Stimulated activated CD8-positive, alpha-beta memory T cell treated with anti-CD3 and anti-CD28 coated beads, Interleukin-7, amount 100 ng/mL, for 1 hour (primary cell): ENCODE measurements at places on chromosomes 4 and X.
A peak's percentile ranks its signal among the peaks of the same experiment; 100 is the strongest.

DNA sequence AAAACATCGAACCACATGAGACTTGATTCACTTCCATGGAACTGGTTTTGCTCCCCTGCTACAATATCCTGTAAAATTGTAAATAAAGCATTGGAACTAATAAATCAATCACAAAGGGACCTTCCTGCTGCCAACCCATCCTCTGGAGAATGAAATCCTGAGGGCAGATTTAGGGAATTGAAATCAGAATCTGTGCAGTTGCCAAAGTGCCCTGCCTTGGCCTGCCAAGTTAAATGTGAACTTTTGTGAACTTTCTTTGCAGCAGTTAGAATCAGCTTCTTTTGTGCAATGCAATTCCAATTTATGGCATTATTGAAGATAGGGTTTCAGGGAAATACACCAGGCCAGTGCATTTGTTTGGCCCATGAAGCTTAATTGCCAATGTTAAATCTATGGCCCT, 263.1 kb downstream of the PTTG2 start:
- no peak for DNase-seq

DNA sequence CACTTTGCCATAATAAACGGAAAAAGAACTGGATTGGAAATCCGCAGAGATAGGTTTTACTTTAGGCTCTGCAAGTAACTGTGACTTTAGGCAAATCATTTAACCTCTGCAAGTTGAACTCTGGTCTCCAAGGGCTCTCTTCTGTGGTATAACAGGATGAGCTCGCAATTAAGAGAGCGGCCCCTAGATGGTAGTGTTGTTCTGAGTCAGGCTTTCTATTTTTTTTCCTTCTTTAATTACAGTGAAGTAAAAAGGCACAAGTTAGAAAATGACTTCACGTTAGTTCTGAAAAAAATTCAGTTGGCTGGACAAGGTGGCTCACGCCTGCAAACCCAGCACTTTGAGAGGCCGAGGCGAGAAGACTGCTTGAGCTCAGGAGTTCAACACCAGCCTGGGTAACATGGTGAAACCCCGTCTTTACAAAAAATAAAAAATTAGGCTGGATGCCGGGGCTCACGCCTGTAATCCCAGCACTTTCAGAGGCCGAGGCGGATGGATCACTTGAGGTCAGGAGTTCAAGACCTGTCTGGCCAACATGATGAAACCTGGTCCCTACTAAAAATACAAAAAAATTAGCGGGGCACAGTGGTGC, 18.0 kb downstream of the RPS3A start:
- peak; percentile 4 for DNase-seq

- no peak for DNase-seq
These were observed 888 bp downstream of the RAB28 start for GRCh38 chr4:13483136-13483767.

DNA sequence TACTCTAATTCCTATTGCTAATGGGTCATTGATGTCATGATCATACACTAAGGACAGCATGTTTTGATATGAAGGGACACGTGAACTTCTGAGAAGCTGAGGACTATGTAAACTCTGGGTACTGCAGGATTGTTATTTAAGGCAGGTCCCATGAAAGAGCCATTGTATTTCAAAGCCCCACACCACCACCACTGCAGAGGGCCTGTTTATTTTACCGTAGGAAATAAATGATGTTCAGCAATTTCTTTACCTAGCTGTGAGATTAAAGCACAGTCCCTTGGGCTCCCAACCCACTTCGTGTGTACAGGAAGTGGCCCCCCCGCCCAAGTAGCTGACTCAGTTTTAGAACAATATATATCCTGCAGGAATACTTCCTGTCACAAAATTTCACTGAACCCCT, 89.8 kb upstream of the ACSL4 start:
- no peak for DNase-seq

DNA sequence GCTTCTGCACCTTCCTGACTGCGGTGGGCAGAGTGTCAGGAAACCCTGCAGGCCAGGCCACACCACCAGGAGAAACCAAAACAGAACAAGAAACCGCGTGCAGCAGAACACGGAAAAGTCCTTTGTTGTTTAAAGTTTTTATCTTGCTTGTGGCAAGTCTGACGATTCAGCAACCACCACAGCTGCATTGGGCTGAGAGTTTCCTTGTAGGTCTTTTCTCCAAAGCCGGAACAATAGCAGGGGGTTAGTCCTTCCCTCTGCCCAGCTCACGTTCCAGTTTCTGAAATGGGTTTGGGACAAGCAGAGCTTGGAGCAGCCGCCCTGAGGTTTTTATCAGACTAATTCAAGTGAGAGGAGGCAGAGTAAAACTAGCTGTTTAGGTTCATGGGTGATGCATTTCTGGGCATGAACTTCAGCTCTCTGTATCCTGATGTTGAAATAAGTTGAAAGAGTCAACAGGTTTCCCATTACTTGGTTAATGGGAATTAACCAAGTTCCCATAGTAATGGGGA, 216.9 kb downstream of the PTTG2 start:
- peak; percentile 20 for DNase-seq

DNA sequence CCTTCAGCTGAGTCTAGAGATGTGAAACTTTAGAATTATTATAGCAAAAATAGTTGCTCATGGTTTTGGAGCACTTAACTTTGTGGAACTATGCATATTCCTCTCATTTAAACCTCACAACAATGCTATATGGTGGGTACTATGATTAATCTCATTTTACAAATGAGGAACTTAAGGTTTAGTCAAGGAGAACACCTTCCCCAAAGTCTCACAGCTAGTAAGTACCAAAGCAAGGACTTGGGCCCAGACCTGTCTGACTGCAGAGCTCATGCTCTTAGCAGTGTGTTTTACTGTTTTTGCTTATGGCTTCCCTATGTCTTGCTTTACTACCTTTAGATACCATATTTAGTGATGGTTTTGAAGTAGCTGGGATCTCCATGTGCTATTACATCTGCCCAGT, 5.1 kb downstream of the UBE2A start:
- DNase-seq, result no peak

- DNase-seq, result no peak
These were observed 101.0 kb upstream of the UBQLN2 start for GRCh38 chrX:56462389-56462788.

DNA sequence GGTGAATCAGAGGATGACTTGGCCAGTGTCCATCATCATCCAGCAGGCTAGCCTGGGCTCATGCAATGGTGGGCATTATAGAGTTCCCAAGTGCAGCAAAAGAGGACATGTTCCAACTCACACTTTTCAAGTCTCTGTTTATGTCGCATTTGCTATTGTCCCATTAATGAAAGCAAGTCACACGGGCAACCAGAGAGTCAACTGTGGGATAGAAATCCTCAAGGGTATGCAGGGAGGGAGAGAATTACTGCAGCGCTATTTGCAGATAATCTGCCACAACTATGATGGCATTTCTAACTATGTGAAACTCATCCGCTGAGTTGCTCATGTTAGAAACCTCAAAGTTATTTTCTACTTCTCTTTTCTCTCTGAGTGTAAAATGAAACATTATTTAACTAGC, 78.5 kb upstream of the TAB3 start:
- no peak for DNase-seq

- DNase-seq, result no peak
These were observed 609.9 kb upstream of the CPEB2 start for GRCh38 chr4:14392378-14392777.

GRCh38 chr4:109166126-109166525, 136.3 kb downstream of the COL25A1 start:
- no peak for DNase-seq

DNA sequence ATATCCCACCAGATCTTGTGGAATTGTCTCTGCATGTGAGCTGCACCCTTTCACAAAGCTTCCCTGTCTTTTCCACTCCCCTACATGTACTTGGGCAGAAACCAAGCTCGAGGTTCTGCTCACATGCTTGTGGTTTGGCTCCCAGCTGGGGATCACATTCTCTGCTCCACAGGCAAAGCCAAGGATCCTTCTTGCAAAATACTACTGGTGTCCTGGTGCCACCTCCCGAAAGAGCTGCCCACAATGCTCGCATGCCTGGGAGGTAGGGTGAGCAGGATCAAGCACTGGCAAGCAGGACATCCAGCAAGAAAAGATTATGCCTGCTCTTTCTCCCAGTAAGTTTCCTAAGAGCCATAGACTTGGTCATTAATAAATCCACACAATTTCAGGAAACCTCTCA, 45.1 kb upstream of the PPARGC1A start:
- DNase-seq, result no peak

DNA sequence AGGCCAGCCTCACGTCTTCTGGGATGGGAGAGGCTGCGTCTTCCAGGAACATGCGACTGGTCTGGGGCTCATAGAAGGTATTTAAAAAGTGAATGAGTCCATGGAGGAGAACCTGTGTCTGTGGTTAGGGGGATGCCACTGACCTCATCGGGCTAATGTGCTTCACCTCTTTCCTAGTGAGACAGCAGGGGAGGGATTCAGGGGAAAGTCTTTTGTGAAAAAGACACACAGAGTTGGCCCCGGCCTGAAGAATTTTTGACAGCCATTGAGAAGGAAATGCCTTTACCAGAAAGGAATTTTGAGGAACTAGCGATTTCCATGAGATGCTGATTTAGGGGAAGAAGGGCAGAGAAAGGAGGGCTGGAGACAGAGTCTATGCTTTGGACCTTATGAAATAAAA, 11.0 kb upstream of the C4orf50 start:
- DNase-seq, result no peak

DNA sequence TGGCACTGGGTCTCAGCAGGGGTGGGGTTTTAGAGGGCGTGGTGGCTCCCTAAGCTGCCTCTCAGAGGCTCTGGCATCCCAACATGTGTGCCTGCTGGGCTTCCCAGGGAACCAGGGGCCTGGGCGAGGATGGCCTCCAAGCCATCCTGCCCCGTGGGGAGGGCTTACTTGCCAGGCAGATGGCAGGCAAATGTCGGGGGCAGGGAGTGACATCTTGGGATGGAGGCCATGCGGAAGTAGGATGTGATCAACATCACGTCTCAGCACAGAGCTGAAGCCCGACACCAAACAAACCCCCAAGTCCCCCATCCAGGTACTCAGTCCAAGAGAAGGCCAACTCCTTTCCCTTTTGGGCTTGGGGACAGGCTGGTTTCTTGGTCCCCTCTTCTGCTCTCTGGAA, 4.7 kb downstream of the L1CAM start:
- DNase-seq, result no peak

DNA sequence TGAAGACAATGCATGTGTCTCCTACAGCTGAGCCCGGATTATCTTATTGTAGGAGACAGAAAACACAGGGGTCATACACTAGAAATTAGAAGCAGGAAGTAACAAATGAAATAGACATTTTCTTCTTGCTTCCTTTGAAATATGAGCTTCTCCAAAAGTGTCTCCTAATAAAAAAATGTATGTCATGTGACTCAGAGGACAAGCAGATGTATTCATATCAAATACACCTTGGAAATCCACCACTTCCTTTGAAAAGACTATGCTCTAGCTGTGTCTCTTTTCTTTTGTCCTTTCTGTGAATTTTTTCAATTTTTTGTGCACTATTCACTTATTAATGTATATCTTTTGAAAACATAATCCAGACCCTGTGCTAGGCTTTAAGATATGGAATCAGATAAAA, 1906.2 kb downstream of the C4orf33 start:
- no peak for DNase-seq
